ENCODE measurements at places on chromosomes 16 and 17. TPM values are rescaled to one million over a fixed set of nuclear protein-coding genes. Genes with fewer than 3 reads are reported as not detected.
A peak's percentile ranks its signal among the peaks of the same experiment; 100 is the strongest.

DNA sequence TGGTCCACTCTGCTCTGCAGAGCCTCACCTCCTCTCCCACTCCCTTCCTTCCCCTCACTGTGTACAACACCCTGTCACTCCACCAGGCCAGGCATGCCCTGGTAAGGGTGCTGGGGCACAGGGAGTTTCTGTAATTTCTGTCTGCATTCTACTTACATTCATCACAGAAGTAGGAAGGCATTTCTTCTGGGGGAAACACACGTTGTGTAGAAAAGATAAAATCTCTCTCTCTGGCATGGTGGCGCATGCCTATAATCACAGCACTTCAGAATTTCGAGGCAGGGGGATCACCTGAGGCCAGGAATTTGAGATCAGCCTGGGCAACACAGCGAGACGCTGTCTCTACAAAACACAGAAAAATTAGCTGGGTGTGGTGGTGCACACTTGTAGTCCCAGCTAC is 27.0 kb downstream of the WNT3 start:
- no peak for DNase-seq

GRCh38 chr16:85605912-85606841 is 6.9 kb upstream of the GSE1 start:
- no peak for DNase-seq

DNA sequence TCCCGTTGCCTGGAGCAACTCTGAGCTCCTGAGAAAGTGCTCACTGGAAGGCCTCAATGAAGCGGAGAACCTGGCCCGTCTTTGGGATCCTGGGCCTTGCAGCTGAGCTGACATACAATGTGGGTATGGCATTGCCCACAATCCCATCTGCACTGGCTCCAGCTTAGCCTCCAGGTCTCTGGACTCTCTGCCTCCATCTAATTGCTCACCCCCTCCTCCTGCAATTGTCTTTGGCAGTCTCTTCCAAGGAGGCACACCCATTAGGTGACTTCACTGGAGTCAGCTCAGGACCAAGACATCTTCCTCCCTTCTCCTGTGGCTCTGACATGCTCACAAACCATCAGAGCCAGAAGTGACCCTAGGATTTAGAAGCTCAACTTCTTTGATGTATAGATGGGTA is 1.5 kb downstream of the DLX4 start:
- DNase-seq: no peak

DNA sequence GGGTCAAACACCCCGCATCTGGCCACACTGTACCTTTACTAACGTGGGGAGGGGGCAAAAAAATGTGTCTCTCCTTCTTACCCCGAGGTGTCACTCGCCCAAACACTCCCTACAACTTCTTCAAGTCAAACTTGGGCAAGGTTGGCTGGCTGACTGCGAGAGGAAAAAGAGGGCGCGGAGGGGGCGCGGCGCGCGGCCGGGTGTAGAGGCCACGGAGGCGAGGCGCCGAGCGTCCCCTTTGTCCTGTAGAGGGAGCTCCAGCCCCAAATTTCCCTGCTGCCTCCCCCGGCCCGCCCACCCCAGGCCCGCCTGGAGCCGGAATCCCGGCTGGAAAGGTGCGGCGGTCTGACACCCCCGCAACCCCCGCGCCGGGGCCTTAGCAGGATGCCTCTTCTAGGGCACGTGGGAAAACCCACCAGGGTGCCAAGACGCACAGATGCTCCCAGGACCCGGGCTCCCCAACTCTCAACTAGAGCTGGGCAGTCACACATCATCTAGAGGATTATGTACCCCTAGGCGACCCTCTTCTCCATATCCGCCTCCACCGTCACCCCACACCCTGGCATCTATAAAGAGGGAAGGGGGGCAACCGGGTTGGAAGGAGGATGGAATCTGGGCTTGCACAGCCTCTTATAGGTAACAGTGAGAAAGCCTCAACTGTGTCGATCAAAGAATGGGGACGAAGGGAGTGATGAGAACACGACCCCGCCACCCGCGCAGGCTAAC is 4.2 kb downstream of the IRX3 start:
- peak; percentile 9 for DNase-seq

GRCh38 chr17:58310511-58311428 is 17.8 kb downstream of the TSPOAP1 start:
- DNase-seq: no peak

GRCh38 chr17:82752371-82753200 is 721 bp downstream of the TBCD start:
- no peak for DNase-seq

EVPLL gene
- total RNA-seq: 0.11 TPM

DNA sequence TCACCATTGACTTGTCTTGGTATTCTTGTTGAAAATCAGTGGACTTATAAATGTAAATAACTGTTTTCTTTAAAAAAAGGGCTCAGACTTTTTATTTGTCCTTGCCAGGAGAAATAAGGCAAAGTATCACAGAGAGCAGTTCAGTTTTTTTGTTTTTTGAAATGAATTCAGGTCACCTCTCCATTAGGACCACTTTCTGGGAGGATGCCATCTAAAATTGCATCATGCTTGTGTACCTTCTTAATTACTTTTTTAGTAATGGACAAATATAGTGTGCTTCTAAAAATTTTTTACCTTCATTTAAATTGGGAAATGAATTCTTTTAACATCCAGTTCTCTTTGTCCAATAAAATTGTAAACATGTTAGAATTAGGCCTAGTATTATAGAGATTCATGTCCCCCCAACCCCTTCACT is 210.0 kb downstream of the BCAS3 start:
- no peak for DNase-seq

CCL17 gene
- total RNA-seq: not detected

- DNase-seq: no peak
Measured at GRCh38 chr16:17469741-17470181, 999 bp downstream of the XYLT1 start.

DNA sequence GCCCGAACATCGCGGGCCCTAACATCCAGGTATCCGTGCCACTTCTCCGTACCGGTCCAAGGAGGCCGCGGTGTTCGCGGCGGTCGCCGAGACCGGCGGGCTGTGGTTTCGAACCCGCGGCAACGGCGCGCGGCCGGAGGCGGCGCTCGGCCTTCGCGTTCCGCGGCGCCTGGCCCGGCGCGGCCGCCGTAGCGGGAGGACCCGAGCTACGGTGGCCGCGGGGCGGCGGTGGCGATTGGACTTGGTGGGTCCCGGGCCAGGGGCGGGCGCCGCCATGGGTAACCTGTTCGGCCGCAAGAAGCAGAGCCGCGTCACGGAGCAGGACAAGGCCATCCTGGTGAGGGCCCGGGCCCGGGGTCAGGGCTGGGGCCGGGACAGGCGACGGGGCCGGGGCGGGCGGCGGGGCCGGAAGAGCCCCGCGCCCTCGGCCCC is at the start of gene CHMP6:
CHMP6 (plus strand) TSS at position 197 of the 432 bp plus-strand sequence; CDS start at position 275, 78 bp downstream.
- peak; percentile 39 for DNase-seq

DNA sequence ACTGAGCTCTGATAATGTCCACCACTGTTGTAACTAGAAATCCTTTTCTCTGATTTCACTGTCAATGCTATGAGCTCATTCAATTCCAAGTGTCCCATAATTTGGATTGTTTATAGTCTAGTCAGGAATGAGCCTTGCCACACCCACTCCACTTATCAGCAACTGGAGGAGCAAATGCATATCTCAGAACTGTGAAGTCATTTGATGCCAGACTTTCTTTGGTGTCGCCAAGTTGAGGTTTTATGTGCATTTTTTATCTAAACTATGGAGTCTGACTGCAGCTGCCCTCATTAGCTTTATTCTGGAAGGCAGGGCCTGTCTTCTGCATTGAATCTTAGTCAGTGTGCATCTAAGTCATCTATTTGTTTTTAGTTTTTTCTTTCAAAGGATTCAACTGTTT is 361.3 kb downstream of the PMP22 start:
- no peak for DNase-seq

GLP2R gene
- not detected for total RNA-seq

GRCh38 chr16:3690980-3691720 is 26.2 kb downstream of the TRAP1 start:
- DNase-seq: no peak

- DNase-seq: no peak
Measured at GRCh38 chr16:48164907-48165715, 9.3 kb upstream of the ABCC12 start.

DNA sequence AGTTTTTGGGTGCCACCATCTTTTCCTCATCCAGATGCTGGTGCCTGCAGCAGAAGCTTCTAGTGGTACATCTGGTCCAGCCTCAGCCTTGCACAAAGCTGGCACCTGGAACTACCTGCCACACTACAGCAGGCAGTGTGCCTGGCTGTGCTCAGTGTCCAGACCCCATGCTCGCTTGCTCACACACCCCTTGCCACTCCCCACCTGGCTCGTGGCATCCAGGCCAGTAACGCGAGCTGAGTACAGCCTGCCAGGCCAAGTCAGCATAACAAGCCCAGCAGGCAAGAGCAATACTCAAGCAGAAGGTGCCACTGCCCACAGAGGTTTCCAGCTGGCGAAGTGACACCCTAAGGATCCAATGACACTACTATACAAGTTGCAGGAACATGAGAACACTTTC is 29.7 kb upstream of the KIF2B start:
- no peak for DNase-seq

FZD2 gene
- total RNA-seq: 12.6 TPM

DNA sequence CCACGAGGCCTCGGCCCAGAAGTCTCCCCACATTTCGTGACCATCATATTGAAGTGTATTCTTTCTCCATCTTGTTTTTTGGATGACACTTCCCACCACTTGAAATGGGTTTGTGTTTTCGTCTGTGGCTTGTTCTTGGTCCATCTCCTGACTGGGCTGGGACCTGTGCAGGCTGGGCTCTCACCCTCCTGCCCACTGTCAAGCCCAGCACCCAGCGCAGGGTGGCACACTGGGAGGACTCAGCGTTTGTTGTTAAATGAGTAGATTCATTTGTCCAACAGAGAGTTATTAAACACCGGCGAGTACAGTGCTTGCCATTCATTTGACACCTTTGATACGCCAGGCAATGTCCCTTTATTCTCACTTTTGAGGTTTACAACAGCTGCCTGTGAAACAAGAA is 22.6 kb downstream of the NT5M start:
- DNase-seq: no peak

DNA sequence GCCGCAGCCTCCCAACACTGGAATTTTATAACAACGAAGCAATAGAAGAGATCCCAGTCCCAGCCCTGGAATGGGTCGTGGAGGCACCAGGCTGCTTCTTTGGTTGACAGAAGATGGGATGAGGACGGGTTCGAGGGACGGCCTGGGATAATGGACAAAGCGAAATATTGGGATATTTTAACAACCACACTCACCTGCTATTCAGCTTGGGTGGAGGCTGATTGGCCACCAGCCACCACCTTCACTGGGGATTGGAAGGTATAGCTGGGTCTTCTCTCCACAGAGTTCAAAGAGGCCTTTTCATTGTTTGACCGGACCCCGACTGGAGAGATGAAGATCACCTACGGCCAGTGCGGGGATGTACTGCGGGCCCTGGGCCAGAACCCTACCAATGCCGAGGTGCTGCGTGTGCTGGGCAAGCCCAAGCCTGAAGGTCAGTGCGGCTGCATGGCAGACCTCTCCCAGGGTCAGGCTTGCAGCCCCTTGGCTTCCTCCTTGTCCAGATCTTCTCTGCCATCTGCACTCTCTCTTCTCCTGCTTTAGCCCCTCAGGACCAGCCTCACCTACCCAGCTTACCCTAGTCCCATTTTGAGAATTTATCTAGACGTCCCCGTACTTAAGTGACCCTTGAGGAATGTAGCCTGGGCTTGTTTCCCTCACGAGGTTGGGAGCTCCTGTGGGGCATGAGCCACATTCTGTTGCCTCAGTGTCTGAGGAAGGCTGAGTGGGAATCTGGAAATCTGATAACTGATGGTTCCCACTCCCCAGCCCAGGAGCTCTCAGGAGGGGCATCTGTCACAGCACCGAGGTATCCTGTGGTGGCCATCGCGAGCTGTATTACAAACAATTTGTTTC is 10.7 kb downstream of the MYL4 start:
- DNase-seq: no peak

DNA sequence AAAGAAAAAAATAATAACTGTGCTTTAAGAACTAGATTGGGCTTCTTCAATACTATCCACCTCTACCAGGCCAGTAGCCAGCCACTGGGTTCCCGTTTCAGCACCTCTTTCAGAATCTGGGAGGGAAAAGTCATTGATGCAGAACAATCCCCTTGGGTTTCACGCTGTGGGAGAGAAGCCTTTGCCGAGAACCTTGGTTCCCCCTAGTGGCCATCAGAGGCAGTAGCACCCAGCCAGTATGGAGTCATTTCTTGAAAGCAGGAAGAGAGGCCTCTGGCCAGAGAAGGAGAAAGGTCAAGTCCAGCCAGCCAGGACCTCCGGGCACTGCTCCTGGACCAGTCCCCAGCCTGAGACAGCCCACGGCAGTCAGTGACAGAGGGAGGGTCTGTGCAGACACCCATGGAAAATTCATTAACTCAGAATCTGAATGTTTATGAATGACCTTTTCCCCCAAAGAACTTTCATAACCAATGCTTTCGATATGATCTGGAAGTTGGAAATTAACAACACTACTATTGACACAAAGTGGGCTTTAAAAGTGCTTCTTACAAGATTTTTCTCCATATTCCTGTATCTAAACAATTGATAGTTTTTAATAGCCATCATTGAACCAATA is 51.2 kb upstream of the CDH5 start:
- DNase-seq: no peak

- peak; percentile 4 for DNase-seq
Measured at GRCh38 chr16:48321317-48322036, 63.7 kb downstream of the SIAH1 start.

- no peak for DNase-seq
Measured at GRCh38 chr16:839643-840408, 39.3 kb upstream of the GNG13 start.

DNA sequence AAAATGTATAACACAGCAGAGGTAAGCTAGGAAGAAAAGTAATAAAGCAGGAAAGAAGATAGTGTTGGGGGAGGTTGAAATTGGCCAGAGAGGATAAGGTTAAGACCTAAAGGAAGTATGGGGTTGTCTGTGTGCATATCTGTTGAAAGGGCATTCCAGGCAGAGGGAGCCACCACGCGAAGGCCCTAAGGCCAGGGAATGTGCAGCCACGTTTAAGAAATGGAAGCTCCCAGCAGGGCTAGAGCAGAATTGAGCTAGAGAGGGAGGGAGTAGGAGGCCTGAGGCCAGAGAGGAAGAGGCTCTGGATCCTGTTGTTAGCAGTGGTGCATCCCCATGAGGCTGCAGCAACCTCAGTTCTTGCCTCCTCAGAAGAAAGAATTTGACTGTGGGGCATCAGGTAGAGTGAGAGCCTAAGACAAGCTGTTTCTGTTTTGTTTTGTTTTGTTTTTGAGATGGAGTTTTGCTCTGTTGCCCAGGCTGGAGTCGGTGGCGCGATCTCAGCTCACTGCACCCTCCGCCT is 59.0 kb upstream of the CACNG5 start:
- DNase-seq: no peak

SLC35G6 gene
- not detected for total RNA-seq

- DNase-seq: no peak
Measured at GRCh38 chr16:72197545-72197944, 25.6 kb upstream of the PMFBP1 start.
